ENCODE measurements at places on chromosomes 13 and 19.

- DNase-seq, result no peak
Measured at GRCh38 chr13:56886398-56886797, 254.3 kb upstream of the PRR20A start.

DNA sequence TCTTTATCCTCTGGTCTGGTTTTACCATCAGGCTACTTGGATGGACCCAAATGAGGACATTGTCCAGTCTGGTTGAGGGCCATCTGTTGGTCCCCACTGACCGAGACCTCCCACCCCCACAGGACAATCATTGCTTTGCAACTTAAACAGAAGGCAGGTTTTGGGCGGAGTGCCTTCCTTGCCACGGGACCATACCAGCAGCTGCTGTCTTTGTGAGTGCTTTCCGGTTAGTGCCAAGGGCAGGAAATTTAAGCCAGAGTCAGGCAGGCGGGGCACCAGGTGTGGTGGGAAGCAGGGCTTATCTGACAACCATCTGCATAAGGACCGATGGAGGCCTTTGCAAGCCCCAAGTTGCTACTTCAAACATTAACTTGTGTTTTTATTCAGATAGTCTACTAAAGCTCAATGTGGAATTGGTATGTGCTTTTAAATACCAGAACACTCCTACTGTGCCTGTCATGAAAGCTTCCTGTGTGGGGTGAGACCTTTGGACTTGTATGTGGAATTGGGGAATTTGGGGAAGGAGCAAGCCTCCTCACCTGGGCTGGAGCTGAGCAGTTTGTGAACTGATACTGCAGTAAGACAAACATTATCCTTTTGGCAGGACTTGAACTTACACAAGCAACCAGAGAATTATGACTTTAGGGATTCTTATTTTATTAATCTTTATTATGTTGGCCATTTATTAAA, 39.3 kb upstream of the UBE2L5 start:
- DNase-seq, result no peak

GRCh38 chr13:52738719-52739467, 727 bp downstream of the CNMD start:
- DNase-seq, result peak; percentile 76

GRCh38 chr19:46614114-46614722, 10.7 kb downstream of the PTGIR start:
- DNase-seq, result peak; percentile 94

DNA sequence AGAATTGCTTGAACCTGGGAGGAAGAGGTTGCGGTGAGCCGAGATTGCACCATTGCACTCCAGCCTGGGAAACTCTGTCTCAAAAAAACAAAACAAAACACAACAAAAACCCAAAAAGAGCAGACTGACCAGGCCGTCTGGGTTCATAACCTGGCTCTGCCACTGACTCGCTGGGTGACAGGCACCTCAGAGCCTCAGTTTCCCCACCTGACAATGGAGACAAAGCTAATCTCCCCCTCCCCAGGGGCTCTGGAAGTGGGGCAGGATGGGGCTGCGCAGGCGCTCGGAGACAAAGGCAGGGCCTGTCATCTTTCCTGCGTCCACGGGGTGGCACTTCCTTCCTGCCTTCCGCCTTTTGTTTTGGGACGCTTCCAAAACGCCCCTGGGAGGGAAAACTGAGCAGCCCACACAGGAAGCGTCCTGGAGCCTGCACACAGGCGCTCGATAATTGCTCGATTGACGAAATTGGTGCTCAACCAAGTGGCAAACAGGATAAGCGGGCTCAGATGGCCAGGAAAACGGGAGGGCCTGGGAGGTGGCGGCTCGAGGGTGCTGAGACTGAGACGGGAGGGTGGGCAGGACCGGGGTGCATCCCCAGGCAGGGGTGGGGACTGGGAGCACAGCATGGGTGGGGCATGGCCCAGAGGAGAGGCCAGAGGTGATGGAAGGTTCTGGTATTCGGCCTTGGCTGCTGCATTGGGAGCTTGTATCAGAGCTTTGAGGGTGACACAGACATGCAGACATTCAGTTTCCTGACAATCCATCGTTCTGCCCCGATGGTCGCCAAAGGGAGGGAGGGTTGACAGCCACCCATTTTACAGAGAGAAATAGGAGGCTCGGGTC, 17.8 kb downstream of the SPC24 start:
- DNase-seq, result peak; percentile 71

- DNase-seq, result no peak
Measured at GRCh38 chr19:17255150-17255621, 9.4 kb downstream of the USHBP1 start.

DNA sequence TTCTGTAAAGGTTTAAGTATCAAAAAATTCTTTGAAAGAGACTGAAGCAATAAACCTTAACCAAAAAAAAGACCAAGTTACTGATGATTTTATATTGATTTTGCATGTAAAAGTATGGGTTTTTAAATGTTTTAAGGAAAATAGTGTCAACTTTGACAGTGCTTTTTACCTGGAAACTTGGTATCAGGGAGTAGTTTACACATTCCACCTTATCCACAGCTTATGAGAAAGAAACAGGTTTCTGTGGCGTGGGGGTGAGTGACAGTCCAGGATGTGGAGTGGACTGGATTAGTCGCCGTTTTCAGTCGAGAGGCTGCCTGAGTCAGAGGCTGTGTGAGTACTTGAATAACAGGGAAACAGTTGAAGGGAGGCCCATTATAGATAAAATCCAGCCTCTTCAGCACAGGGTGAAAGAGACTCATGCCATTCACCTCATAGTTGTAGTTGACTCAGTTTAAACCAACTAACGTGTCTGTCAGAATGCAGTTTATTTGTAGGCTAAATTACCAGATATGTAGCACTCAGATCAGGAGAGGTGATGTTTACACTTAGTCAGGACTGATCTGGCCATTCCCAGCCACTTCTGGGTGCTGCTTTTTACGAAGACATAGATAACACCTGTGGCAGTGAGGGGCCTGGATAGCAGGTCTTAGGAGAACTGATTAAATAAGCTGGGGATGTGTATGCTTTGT, 595 bp upstream of the GPR183 start:
- peak; percentile 80 for DNase-seq

DNA sequence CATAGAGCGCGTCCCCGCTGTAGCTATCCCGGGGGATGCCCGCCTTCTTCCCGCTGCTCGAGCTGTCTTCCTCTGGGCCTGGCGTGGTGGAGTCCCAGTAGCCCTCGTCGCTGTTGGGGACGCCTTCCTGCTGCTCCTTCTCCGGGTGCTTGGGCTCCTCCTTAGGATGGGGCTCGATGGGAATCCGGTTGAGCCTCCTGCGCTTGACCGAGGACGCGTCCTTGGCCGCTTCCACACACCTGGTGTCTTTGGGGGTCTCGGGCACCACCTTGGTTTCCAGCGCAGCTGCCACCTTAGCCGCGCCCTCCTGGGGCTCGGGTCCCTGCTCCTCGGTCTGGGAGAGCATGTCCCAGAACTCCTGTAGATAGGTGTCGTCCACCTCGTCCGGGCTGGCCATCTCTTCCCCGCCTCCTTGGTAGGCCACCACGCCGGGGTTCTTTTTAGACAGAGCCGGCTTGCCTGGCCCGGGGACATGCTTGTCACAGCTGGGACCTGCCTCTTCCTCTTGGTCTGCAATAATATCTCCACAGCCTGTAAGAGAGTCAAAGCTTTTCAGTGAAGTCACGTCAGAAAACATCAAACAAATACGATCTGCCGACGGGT, 2.0 kb downstream of the AMER2 start:
- DNase-seq, result no peak

- no peak for DNase-seq
Measured at GRCh38 chr19:53958168-53958571, 4.6 kb upstream of the CACNG8 start.

Data from activated CD8-positive, alpha-beta memory T cell treated with anti-CD3 and anti-CD28 coated beads, Interleukin-2, amount 50 U/mL, for 48 hours (primary cell).